ELR (cell line): ENCODE measurements at places on chromosomes 1 and 21.
A peak's percentile ranks its signal among the peaks of the same experiment; 100 is the strongest.

DNA sequence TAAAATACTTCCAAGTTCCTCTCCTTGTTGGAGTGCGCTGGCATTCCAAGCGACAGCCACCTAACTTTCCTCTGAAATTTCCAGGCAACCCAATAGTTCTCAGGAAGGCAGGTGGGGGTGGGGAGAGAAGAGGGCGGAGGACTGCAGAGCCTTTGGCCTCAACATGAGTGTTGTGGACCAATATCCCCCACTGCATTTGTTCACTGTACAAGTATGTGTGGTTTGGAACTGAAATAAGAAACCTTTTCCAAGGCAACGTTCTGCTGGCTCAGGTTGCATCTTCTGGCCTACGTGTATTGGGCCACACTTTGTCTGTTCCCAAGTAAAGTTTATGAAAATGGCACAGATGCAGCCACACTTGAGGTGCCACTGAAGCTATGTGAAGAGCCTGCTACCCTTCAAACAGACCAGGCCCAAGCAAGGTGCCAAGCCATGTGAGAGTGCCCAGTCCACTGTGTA, 153.4 kb downstream of the DHRS3 start:
- DNase-seq = peak; percentile 30

GRCh38 chr21:45152265-45152746, 77.9 kb downstream of the ADARB1 start:
- no peak for DNase-seq

GRCh38 chr21:36704281-36704957, 5.5 kb downstream of the SIM2 start:
- no peak for DNase-seq

GRCh38 chr1:79787631-79788030, 781.1 kb upstream of the ADGRL4 start:
- DNase-seq = no peak

- no peak for DNase-seq
Observed at GRCh38 chr1:6391951-6392808, 1.4 kb downstream of the ACOT7 start.

- DNase-seq = no peak
Observed at GRCh38 chr1:185014941-185015340, 30.4 kb upstream of the RNF2 start.

GRCh38 chr21:35323947-35324346, 274.8 kb upstream of the RUNX1 start:
- DNase-seq = no peak

DNA sequence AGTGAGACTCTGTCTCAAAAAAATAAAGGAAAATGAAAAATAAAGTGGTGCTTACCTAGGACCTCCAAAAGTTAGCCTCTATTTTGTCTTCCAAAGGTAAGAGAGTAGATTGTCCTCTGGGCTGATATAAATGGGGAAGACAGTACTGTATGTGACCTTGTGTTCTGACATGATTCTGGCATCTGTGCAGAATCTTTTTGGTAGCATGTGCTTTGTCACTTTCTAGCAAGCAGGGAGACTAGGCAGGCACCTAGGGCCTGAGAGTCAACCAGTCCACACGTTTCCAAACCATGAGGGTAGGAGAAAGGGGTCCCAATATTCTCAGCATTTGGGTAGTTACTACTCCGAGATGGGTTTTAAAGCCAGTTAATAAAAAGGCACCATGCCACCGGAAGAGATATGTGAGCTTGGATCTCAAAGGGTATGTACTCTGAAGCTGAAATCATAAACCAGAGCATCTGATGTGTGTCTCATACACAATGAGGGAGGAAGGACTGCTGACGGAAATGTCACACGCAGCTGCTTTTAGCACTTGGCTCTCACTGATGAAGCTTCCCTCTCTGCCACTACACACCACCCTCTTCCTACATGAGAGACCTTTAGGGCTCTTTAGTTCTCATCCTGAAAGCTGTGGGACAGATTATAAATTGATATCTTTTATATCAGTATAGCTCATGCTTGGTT, 27.0 kb upstream of the SLC16A1 start:
- no peak for DNase-seq

- peak; percentile 24 for DNase-seq
Observed at GRCh38 chr1:199279067-199279466, 640.2 kb downstream of the PTPRC start.

GRCh38 chr21:32334980-32335531, 36.4 kb downstream of the MRAP start:
- no peak for DNase-seq

- no peak for DNase-seq
Observed at GRCh38 chr1:212951947-212952640, 1.8 kb downstream of the VASH2 start.

DNA sequence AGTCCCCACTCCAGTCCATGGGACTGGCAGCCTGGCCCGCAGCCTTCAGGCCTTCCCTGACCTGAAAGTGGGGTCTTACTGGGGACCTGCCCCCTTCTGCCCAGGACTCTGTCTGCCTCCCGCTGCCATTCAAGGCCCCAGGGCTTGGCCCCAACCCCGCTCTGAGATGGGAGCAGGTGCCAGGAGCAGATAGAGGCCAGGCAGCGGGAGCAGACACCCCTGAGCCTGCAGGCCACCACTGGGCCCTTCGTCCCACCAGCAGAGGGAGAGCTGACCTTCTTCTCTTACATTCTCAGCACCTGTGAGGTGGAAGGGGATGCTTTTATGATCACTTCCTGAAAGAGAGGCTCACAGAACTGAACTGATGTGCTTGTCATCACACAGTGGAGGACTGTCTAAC, 62.2 kb upstream of the TINAGL1 start:
- DNase-seq = no peak

- peak; percentile 100 for DNase-seq
Observed at GRCh38 chr21:42040411-42041180, 30.4 kb upstream of the ZBTB21 start.

GRCh38 chr1:207009182-207009850, 23.2 kb downstream of the C1orf116 start:
- DNase-seq = no peak

DNA sequence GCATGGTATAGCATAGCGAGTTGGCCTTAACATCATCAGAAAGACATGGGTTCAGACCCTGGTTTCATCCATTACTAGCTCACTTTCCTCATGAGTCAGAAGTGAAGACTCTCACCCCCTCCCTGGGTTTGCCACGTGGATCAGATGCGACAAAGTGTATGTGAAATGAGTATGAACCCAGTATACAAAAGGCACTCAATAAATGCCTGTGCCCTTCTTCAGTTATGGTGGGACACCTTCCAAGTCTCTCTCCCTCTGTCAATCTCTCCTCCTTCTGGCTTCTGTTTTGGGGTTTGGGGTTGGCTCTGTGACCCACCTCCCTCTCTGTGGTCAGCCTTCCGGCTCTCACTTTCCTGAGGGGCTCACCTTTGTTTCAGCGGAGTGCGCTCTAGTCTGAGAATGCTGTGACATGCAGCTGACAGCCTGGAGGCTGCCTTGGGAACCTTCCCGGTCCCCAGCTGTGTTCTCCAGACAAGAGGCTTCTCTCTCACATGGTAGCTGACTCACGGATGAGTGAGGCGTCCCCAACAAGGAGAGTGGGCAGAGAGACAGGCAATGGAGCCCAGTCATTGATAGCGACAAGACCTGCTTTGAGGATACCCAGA, 155.0 kb upstream of the EDN2 start:
- DNase-seq = peak; percentile 87

GRCh38 chr1:196466654-196467053, 141.6 kb downstream of the KCNT2 start:
- peak; percentile 91 for DNase-seq

DNA sequence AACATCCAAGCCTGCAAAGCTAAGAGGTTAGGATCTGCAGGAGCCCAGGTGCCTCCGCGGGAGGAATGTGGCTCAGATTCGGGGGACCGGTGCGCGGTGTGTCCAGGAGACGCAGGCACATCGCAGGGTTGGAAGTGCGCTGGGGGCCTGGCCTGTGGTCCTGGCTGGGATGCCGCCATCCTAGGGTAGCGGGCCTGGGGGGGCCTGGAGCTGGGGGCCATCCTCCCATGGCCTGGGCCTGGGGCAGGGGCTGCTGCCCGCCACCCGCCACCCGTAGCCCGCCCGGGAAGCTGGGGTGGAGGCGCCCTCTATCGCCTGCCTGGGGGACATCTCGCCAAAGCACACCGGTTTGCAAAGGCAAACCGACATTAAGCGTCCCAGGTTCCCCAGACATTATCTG, 170.6 kb upstream of the ARHGEF16 start:
- DNase-seq = no peak

GRCh38 chr1:92884195-92884594, 52.4 kb downstream of the RPL5 start:
- DNase-seq = no peak

DNA sequence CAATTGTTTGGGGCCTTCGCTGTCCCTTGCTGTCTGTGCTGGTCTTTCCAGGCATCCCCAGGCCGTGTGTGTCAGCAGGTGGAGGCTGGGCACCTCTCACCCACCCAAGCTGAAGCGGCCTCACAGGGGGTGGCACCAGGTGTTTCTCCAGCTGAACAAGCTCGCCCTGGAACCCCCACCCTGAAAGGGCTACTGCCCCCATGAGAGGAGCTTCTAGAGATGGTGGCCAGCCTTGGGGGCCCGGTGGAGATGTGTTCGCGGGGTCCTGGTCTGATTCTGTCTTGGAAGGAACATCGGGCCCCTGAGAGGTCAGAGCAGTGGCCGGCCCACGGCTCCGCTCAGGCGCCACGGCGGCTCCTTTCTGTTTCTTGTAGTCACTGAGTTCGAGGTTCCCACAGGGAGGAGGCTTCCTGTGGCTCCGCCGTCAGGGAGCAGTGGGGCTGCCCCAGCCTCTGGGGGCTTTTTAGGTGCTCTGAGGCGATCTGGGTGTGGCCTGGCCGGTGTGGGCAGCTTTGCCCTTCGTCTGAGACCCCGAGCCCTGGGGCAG, 46.9 kb downstream of the SKI start:
- DNase-seq = no peak
